ENCODE measurements at places on chromosomes 7 and 10.

DNA sequence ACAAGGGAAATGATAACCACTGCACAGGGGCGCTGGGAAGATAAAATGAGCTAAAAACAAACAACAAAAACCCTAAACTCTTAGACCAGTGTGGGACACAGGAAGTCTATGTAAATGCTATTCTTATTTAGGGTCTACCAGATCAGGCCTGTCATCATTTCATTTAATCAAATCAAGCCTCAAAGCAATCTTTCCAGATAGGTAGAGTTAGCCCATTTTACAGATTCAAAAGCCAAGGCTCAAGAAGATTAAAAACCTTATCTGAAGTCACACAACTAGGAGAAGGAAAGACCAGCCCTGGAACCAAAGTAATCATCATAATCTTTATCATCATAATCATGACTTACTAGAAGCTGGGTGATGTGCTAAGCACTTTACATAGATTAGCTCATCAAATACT is 4.7 kb downstream of the NOD1 start:
- no peak for DNase-seq

DNA sequence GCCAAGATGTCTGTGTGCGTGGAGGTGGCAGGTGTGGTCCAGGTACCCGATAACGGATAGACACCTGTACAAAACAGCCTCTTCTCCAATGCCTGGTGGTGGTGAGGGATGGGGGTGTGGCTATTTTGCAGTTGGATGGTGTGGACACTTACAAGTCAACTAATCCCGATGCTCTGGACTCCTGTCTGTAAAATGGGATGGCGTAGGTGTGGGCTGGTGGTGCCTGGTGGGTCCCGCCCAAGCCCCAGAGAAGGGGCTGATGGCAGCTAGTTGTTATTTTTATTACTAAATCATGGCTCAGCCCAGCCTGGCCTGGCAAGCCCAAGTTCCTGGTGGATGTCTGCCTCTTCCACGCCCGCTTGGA is 22.3 kb downstream of the GTF2IRD1 start:
- no peak for DNase-seq

GRCh38 chr7:114988755-114989375 is 67.0 kb downstream of the MDFIC start:
- DNase-seq, result no peak

DNA sequence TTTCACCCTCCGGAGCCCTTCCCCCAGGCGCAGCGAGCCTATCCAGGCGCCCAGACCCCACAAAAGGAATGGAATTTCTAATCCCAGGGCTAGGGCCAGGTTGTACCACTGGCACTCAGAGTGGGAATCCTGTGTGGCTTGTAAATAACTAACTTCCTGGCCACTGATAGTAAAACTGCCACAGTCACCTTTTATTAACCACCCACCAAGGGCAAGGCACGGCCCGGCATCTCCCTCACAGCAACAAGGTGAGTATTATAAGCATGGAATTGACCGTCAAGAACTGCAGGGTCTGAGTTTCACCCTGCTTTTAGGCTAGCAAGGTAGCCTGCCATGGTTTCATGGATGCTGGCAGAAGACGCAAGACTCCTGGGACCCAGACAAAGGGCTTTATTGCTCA is 51.1 kb downstream of the SPOCK2 start:
- no peak for DNase-seq

DNA sequence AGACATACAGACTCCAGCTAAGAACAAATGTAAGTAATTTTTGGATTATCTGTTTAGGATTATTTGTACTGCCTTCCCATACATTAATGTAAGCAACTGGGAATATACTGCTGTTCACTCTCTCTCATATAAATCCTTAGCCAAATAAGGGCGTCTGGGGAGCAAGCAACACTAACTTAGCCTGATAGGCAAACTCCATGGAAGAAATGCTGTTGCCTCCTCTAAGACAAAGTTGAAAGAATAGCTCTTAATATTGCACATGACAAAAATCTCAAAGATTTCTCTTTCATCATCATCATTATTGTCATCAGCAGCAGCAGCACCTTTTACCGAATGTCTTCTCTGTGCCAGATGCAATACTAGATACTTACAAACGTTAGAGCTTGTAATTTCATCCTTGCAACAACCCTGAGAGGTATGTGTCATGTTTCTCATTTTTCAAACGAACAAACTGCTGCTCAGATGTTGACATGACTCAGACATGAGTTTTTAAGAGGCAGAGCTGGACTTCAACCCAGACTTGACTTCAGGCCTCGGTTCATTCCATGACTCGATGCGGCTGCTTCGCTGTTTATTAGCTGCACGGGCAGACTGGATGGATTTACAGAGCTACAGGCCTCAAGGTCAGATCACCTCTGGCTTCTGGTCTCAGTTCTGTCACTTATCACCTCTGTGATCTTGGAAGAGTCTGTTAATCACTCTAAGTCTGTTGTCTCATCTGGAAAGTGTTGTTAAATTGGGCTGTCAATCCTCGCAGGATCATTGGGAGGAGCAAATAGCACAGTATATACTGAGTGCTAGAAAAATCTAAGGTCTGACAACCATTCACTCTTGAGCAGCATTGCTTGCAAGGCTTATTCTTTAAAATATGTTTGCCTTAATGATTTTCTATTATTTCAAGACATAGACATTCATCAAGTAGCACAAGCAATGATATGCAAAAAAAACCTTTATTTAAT is 126.3 kb upstream of the CELF2 start:
- DNase-seq, result no peak

DNA sequence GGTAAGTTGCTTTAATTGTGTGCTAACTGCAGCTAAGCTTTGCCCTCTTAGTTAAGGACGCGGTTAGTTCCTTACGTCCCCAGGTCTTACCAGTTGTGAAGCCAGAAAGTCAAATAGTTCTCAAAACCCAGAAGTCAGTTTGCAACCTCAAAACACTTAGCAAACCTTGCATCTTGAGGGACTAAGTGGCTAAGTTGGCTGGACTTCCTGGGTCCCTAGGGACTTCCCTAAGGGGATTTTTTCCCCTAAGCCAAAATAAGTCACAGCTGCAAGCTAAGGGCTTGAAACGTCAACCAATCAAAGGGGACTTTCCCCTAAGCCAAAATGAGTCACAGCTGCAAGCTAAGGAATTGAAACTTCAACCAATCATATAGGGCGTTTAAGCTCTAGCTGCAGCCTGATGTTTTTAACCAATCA is 36.2 kb upstream of the HECW1 start:
- DNase-seq, result no peak

DNA sequence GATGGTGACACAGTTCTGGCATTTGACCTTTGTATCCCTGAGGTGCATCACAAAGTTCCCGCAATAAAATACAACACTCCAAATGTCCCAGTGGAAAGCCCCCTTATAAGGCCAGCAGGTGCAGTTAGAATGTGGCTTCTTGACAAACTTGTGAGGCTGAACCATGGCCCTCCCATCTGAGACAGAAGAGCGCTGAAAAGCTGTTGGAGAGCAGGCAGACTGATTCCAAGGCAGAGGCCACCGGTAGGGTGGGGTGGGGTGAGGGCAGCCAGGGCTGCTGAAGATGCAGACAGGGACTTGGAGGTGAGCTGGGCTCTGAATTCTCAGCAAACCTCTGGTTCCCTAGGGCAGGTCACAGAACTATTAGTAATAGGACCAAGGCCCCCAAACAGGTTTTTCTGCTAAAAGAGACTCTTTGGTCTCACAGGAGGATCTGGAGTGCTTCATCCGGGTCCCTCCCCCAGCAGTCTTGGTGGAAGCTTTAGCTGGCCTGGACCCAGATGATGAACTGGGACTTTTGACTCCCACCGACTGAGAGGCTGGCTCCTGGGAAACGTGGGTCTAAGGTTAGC is 15.6 kb upstream of the CHST3 start:
- no peak for DNase-seq

DNA sequence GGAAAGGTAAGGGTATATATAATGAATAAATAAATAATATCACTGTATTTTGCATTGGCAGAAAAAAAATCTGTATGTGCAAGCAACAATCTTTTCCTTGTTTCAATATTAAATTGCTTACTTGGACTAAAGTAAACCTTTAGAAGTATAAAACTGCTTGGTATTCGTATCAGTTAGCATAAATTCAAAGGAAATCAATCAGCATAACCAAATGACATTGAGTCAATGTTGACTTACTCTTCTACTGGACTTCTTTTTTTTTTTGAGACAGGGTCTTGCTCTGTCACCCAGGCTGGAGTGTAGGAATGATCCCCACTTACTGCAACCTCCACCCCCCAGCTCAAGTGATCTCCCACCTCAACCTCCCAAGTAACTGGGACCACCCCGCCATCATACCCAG is 42.3 kb upstream of the KMT2C start:
- DNase-seq, result no peak

GRCh38 chr10:97517778-97518300 is 19.1 kb downstream of the UBTD1 start:
- DNase-seq, result no peak

GRCh38 chr7:83532219-83532618 is 116.7 kb downstream of the SEMA3E start:
- DNase-seq, result no peak

DNA sequence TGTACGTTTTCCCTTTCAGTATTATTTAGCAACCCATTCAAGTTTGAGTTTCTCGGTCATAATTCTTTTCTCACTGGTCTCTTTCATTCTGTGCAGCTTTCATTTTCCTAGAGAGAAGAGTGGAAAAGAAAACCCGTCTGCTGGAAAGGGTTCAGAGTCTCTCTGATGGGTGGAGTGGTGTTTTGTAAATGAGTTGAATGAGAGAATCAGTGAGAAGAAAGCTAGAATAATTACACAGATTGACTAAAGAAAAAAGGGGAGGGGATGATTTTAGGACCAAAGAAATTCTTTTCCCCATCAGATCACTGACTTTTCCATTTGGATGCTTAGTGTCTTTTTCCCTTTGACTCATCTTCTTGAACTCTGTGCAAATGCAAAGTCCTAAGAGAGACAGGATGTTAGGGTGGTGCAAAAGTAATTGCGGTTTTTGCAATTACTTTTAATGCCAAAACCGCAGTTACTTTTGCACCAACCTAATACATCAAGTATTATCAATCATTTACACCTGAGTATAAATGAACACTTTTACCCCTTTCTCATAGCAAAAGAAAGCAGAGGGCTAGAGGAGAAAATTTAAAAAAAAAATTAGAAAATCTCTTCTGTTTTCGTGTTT is 242.1 kb upstream of the SP4 start:
- no peak for DNase-seq

- DNase-seq, result no peak
Observed at GRCh38 chr7:95330204-95330960, 6.0 kb upstream of the PON1 start.

DNA sequence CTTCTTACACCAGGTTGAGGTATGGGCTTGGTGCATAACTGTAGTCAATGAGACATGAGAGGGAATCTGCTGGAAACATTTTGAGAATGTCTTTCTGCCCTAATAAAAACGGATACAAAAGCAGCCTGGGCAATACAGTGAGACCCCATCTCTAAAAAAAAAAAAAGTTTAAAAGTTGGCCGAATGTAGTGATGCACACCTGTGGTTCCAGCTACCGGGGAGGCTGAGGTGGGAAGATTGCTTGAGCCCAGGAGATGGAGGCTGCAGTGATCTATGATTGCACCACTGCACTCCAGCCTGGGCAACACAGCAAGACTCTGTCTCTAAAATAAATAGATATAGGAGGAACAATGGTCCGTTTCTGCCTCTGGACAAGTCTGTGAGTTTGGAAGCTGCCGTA is 81.5 kb upstream of the FAM171A1 start:
- DNase-seq, result no peak

DNA sequence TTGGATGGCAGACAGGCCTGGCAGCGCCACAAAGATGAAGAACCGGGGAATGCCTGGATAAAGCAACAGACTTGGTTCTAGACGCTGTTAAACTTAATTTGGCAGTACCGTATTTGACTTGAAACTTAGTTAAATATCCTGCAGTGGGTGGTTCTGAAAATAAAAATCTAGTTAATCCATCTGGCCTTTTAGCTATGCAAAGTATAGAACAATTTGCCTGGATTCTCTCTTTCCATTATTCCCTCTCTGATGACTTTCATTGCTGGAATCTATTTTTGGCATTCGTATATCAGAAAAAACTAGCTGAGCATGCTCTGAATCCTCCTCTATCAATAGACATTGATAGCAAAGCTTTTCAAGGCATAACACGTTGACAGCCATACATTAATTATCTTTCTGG is 203.6 kb downstream of the MACC1 start:
- no peak for DNase-seq

GRCh38 chr7:35037211-35037525 is at the start of gene DPY19L1:
TSS of gene DPY19L1 (minus strand) at chr7:35037485. CDS start at chr7:35037394, 91 bp downstream.
- no peak for DNase-seq

DNA sequence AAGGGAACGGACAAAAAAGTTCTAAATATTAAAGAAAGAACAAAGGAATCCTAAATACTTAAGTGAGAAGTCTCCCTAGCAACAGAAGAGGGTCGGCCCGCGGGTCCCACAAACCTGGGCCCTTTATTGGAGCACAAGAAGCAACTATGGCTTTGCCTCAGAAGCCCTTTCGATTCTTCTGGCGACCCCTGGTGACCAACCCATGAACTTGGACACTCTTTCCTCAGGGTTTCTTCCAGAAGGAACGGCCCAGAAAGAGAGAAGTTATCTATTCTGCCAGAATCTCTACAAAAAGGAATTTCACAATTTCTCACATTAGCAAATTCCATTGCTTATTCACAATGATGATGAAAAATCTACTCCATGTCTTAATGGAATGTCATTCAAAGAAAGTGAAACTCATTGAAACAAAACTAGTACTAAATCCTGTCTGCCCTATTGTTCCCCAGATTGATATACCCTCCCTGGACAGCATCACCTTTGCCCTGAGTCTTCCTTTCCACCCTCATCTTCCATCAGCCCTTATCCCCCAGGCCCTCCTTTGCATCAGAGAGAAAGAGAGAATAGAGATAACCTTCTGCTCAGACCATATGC is 43.7 kb downstream of the CPVL start:
- no peak for DNase-seq

- no peak for DNase-seq
Observed at GRCh38 chr7:108805808-108806397, 236.2 kb downstream of the DNAJB9 start.

DNA sequence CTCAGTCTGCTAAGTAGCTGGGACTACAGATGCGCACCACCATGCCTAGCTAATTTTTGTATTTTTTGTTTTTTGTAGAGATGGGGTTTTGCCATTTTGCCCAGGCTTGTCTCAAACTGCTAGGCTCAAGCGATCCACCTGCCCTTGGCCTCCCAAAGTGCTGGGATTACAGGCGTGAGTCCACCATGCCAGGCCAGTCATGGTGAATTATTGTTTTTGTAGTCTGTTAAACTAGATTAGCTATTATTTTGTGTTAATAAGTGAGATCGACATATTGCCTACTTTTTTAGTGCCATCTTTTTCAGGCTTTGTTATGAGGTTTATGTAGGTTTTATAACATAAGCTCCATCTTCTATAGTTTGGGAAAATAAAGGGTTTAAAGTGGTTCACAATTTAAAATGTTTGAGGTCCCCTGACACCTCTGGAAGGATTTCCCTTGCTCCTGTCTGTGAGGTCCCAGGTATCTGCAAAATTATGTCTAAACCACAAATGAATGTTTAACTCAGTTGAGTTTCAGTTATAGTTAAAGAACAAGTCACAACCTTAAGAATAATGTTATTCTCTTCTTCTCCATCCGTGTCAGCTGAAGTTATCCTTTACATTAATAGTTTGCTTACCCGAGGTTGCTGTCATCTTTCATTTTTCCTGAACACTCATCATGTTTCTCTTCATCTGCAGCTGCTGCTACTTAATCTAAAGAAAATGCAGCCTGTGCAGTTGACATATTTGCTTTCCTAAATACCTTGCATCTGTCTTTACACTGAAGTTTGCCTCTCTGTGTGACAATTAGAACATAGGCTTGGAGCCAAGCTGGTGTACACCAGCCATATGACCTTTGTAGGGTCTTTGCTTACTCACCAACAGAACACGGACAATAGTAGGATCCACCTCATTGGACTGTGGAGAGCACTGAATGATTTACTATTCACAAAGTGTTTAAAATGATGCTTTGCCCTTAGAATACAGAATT is 8.9 kb upstream of the VSTM4 start:
- no peak for DNase-seq

- no peak for DNase-seq
Observed at GRCh38 chr10:1679821-1680650, 57.3 kb downstream of the ADARB2 start.

All from stimulated activated CD4-positive, alpha-beta T cell treated with anti-CD3 and anti-CD28 coated beads, Interleukin-2, amount 100 ng/mL, for 4 hours (primary cell).